ENCODE measurements at places on chromosomes 5 and 9.

DNA sequence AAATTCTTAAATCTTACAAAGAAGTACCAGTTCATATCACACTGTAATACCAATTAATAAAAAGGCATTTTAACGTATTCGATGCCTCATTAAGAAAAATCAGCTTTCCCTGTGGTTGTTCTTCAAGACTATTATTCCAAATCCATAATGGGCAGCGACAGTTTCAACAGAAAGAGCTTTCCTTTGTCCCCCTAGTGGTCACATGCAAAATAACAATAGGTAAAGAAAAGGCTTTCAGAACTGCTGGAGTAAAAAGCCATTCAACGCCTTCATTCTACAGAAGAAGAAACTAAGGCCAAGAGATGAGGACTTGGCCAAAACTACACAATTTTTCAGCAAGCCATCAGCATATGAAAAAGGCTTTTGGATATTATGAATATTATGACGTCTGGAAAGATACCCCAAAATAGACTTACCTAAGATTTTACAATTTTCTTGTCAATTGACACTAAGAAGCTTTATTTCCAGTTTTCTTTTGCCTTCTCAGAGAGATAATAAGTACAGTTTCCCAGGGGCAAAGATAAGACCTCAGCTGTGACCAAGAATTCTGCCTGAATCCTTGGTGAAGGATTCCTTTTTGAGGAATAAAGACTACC is 6.7 kb upstream of the CDH6 start:
- DNase-seq = peak; percentile 63

- DNase-seq = no peak
Measured at GRCh38 chr9:83231039-83231438, 168.1 kb upstream of the RASEF start.

DNA sequence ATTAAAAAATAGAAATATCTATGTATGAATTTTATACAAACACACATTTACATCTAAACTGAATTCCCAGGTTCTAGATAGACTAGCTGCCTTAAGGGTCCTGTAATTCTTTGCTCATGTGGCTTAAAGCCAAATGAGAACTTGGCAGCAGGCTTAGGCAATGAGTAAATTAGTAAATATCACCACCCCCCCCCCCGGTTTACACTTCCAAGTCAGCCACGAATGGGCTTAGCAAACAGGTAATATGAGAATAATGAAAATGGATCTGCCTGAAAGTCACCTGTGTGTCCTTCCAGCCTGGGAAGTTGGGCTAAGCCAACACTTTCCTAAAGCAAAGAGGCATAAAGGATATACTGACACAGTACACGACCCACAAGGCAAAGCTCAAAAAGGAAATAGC is 108.6 kb downstream of the KLHL3 start:
- DNase-seq = no peak

DNA sequence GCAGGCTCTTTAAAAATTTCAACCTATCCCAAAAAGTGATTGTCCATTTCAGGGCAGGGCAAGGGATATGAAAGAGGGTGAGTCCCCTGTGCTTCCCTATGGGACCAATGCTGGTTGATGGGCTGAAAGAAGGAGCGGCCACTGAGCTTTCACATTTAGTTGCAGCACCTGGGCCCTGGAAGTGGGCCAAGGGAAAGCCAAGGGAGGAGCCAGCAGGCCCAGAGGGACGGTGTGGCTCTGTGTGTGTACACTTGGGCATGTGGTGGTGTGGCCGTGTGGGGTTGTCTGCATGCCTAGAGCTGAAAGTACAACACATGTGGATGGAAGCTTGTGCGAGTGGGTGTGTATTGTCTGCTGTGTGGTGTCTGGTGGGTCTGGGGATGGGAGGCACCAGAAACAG is 14.0 kb upstream of the PSMD5 start:
- DNase-seq = no peak

DNA sequence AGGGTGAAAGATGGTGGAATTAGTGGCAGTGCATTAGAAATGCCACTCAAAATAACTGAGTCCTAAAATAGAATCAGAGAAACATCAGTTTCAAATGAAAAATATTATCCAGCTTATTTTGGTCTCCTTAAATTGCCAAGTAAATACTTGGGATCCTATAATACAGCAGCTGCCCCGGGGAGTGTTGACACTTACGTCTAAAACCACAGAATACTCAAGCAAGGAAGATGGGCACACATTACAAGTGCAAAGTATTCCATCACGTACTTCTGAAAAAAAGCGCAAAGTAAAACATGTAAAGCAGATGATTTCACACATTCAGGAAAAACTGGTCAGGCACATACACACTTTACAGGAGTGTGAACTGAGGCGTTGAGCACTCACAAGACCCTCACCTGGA is 2.4 kb upstream of the ARHGEF37 start:
- DNase-seq = no peak

DNA sequence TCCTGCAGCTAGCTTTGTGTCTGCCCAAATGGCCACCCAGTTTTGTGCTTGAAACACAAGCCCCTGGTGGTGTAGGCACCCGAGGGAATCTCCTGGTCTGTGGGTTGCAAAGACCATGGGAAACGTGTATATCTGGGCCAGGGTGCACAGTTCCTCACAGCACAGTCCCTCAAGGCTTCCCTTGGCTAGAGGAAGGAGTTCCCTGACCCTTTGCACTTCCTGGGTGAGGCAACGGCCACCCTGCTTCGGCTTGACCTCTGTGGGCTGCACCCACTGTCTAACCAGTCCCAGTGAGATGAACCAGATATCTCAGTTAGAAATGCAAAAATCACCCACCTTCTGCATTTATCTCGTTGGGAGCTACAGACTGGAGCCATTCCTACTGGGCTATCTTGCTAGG is 865.0 kb upstream of the ACO1 start:
- DNase-seq = no peak

GRCh38 chr5:67120032-67120431 is 76.6 kb downstream of the CD180 start:
- no peak for DNase-seq

- no peak for DNase-seq
Measured at GRCh38 chr5:91839721-91840120, 456.6 kb upstream of the ARRDC3 start.

- DNase-seq = no peak
Measured at GRCh38 chr9:91154686-91155085, 207.0 kb downstream of the AUH start.

DNA sequence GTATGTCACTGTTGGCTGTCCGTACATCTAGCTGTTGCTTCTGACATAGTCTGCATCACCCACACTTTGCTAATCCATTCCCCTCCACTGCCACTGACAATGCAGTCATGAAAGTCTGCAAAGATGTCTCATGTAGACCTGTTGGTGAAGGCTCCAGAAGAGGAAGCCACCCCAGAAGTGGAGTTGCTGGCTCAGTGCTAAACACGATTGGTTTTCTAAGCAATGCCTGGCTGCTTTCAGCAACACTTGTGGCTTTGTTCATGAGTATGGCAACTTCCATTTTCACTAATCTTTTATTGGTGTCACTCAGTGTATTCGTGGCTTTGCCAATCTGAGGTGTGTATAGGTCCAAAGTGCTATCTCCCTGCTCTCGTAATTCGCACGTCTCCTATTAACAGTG is 288.1 kb downstream of the GADD45G start:
- DNase-seq = no peak

- DNase-seq = no peak
Measured at GRCh38 chr5:147084702-147085101, 150.1 kb upstream of the STK32A start.

DNA sequence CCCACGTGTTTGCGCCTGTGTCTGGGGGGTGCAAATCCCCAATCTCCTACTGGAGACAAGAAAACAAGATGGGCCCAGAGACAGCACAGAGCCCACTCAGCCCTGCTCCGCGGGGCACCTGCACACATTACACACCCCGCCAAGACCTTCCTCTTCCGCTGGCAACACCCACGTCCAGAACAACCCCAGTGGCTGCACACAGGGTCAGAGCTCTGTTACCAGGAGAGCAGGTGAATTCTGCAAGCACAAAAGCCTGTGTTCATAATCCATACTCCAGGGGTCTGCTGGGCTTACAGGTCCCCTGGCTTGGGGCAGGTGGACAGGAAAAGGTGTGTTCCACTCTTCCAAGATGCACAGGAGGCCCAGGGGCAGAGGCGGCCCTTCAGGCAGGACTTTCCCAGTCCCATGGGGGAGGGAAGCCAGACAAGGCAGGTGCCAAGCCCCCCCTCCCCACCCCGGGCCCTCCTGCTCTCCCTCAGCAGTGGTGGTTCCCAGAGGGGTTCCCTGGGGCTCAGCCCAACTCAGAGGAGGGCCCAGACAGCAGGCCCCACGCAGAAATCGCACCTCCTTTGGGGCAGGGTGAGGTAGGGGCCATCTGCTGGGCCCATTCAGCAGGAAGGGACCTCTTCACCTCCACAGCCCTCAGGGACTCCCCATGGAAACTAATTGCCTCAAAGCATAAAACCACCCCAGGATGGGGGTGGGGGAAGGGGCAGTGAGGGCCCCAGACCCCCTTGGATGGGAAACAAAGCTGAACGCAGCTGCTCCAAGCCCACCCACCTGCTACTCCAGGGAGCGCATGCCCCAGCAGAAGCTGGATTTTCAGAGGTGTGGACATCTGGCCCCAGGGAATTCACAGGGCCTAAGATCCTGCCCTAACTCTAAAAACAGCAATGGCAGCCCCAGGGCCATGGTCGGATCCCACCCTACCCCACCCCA is 105.3 kb downstream of the VAV2 start:
- DNase-seq = no peak

DNA sequence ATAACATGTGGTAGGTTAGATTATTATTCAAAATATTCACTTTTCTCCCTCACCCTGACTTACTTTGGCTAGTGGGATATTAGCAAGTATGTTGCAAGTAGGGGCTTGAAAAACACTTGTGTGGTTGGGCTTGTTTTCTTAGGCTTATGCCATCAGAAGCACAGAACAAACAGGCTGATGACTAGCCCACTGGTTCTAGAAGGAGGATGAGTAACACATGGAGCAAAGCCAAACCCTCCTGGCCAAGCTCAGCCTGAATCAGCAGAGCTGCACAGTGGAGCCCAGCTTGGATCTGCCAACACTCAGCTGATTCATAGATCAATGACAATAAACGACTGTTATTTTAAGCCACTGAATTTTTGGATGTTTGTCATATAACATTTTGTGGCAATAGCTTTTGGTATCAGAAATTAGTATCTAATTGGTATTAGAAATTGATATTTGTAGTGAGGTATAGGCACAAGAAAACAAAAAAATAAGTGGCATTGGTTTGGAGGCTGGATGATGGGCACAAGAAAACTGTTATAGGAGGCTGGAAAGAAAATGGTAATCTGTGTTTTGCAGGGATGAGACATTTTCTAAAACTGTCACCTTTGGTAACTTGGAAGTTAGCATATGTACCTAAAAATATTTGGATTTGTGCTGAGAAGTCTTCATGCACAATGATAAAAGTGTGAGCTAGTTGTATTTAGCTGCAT is 46.1 kb upstream of the ZBED3 start:
- peak; percentile 98 for DNase-seq

GRCh38 chr5:73119451-73120157 is 771 bp upstream of the TMEM171 start:
- DNase-seq = no peak

DNA sequence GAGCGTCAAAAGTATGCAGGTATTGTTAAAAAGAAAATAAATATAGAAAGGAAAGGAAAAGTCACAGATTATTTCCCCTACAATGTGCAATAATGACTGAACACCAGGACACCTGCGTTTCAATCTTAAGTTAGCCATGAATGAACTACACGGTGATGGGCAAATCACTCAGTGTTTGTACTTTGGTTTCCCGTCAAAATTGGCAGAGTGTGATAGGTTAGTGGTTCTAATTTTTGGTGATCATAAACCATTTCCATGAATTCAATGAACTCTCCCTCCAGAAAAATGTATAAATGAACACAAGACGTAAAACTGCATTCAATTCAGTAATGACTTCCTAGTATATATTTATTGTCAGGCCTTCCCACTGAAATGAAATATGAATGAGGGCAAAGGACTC is 59.0 kb upstream of the ITGA1 start:
- no peak for DNase-seq

- no peak for DNase-seq
Measured at GRCh38 chr5:124866355-124867136, 120.1 kb upstream of the ZNF608 start.

GRCh38 chr5:113218200-113218599 is 216.6 kb downstream of the TSSK1B start:
- DNase-seq = no peak

DNA sequence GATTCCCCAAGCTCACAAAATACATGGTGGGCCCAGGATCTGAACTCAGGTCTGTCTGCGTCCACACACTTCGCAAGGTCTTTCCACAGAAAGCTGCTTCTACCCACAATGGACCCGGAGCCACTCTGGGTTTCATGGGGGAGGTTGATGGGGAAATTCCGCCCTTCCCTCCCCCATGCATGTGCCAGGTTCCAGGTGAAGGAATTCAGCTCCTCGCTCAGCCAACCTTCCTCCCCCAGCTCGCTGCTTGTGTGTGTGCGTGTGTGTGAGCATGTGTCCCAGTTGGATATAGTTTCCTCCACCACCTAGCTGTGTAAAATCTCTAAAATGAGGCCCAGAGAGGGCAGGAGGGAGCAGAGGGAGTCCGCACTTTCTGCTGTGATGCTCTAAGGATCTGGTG is 1.0 kb downstream of the PTGS1 start:
- no peak for DNase-seq
